ENCODE measurements at places on chromosomes 7 and 10.

GRCh38 chr10:78578929-78579328 is 489.8 kb upstream of the ZMIZ1 start:
- no peak for DNase-seq

DNA sequence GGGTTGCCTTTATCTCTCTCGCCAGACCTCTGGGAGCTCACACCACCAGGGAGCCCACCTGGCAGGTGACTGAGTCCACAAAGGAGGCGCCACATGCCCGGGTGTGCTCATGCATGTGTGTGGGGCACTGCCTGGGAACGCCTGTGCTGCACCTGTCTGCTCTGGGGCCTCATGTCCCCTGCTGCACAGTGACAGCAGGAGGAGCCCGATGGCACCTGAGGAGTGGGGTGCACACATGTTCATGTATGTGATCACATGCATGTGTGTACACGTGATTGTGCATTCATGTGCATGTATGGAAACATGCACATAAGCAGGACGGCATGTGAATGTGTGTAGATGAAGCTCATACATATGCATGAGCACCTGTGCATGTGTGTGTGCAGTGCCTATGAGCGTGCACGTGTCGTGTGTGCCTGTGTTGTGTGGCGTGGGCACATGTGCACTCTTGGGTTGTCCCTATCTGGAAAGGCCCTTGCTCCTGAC is 22.0 kb downstream of the YKT6 start:
- DNase-seq: no peak

DNA sequence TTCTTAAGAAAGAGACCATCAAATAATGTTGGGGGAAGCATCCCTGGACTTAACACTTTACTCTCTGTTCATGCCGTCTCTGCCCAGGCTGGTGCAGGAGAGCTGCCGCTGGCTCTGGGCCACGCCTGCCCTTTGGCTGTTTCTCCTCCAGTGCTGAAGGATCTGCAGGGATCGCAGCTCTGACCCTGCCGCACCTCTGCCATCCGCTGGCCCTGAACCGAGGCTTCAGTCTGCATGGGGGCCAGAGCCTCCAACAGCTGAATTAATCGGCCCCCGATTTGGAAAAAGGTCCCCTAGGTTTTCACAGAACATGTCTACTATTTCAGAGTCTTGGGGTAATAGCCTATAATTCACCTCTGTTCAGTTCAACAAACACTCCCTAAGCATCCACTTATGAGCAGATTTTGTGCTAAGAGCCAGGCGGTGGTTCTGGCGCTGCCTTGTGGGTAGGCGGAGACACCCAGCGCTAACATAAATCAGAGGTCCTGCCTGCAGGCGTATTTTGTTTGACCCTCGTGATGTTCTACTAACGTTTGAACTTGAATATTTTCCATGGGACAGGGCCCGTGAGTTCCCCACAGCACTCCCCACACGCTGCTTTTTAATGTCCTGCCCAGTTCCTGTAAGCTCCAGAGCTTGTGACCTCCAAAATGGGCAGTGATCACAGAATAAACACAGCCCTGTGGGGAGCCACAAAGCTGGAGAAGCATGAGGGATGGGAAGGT is 99.0 kb downstream of the DYNC2I1 start:
- DNase-seq: no peak

GRCh38 chr10:126394948-126395347 is 6.7 kb upstream of the ADAM12 start:
- no peak for DNase-seq

- no peak for DNase-seq
Measured at GRCh38 chr10:77158666-77159065, 478.9 kb downstream of the KCNMA1 start.

GRCh38 chr7:80686576-80686975 is 48.1 kb downstream of the CD36 start:
- DNase-seq: no peak

- no peak for DNase-seq
Measured at GRCh38 chr10:133079836-133080682, 7.7 kb upstream of the ADGRA1 start.

- no peak for DNase-seq
Measured at GRCh38 chr7:135459951-135460567, 49.8 kb downstream of the CNOT4 start.

DNA sequence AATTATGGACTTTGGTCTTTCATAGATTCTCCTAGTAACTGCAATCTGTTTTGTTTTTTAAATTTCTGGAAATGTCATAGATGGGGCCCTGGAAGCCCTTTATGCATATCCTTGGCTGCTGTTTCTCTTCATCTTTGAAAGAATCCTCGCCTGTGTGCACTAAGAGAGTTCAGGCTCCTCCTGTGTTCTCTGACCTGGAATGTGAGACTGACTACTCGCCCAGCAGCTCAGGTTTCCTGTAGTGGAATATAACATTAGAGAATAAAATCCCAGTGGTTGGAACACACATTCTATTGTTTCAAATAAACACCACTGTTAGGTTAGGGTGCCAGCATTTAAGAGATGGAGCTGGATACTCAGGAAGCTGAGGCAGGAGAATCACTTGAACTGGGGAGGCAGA is 56.3 kb downstream of the WDFY4 start:
- no peak for DNase-seq

DNA sequence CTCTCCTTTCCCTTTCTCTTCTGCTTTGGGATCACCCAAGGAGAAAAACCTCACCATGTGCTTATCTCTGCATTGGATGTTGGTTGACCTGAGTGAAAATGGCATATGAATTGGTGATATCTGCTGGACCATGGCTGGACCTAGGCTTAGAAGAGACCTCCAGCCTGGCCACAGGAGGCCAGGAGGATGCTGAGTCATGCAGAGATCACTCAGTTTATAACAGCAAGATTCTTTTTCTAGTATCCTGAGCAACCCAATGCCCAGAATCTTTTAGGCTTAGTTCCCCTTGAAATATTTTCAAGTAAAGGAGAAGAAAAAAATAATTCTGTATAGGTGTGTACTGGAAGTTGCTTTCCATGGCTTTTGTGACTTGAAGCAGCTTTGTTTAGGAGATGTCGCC is 236.3 kb downstream of the KLF6 start:
- no peak for DNase-seq

- no peak for DNase-seq
Measured at GRCh38 chr10:58796242-58796641, 283.6 kb downstream of the BICC1 start.

DNA sequence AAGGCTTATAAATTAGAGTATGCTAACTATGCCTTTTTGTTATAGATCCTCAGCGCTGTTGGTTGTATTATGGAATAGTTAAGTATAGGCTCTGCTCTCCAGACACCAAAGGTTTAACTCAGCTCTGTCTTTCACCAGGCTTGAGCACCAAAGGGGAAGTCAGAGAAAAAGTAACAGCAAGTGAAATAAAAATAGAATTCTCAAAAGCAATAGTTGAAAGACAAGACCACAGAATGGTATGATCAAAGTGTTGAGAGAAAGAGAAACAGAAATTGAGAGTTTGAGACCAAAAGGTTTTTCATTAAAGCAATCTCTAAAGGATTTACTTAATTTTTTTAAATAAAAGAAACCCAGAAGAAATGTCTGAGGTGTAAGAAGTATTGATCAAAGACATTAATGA is 529.8 kb upstream of the C7orf33 start:
- no peak for DNase-seq

GRCh38 chr7:139340808-139341057 is 404 bp upstream of the FMC1 start:
- DNase-seq: no peak

- no peak for DNase-seq
Measured at GRCh38 chr10:120530699-120531098, 73.7 kb downstream of the PLPP4 start.

GRCh38 chr7:68015122-68015977 is 1018.7 kb downstream of the TYW1 start:
- no peak for DNase-seq

DNA sequence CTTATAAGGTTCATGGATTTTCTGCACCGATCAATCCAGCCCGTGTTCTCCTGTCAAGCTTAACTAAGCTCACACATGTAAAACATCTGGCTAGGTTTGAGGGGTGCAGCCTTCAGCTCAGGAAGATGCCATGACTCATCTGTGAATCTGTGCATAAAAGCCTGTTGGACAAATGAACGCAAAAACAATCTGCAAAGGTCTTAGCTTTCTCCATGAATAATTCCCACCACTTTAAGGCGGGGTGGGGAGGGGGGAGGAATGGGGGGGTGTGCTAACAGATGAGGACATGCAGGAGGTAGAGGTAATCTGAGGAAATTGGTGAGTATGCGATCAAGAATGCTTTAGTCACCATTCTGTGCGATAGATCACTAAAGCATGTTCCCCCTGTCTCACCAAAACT is 4.8 kb downstream of the DOCK4 start:
- no peak for DNase-seq

- no peak for DNase-seq
Measured at GRCh38 chr7:100477871-100478267, 1.1 kb downstream of the TSC22D4 start.

- no peak for DNase-seq
Measured at GRCh38 chr10:48594803-48595538, 9.9 kb downstream of the ARHGAP22 start.

- DNase-seq: no peak
Measured at GRCh38 chr7:94324380-94325121, 70.1 kb upstream of the COL1A2 start.

DNA sequence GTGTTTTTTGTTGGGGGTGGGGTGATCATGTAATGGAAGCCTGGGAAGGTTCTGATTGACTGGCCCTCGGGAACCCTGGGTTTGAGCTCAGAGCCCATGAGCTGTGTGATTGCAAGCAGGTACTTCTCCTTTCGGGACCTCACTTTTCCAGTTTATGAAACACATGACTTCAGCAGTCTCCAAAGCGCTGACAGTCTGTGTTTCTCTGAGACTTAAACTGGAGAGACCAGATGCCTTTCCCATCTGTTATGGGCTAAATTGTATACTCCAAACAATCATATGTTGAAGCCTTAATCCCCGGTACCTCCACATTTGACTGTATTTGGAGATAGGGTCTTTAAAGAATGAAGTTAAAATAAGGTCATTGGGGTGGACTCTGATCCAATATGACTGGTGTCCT is 493.6 kb downstream of the GALNT17 start:
- no peak for DNase-seq

DNA sequence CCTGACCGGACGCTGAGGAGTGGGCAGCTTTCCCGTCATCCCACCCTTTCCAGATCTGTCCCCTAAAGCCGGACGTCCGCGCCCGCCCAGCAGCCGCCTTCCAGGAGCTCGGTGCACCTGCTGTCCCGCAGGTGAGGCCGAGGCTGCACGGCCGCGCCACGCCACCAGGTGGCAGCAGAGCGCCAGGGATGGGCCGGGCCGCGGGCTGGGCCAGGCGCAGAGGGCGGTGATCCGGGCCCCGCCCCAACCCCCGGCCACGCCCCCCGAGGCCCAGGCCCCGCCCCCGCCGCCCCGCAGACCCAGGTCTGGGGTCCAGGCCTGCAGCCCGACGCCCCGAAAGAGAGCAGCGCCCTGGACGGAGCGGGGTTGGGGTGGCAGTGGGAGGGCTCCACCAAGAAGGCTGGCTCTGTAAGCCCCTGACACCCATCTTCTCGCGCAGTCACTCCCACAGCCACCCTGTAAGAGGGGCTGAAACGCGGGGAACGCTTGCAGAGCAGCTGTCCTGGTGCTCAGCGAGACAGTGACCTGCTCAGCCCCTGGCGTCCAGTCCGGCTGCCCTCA is 32.2 kb downstream of the FOXL3 start:
- peak; percentile 32 for DNase-seq

- DNase-seq: no peak
Measured at GRCh38 chr7:113799896-113800295, 118.9 kb downstream of the PPP1R3A start.

DNA sequence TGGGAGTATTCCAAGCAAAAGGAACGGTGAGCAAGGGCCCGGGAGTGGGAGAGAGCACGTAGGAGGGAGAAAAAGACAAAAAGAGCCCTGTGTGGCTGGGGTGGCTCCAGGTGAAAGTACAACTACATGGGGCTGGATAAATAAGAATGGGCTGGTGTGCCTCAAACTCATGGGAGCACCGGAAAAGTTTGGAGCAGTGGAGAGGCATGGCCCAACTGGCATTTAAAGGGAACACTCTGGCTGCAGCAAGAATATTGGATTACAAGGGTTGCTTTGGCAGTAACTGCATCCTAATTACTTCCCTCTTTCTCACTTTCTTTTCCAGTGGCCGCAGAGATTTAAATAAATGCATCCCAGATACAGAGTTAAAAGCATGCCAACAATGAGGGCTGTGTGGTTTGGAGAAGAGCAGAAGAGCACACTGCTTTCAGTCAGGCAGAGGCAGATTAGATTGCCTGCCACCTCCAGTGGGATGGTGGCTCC is 39.1 kb upstream of the HERPUD2 start:
- no peak for DNase-seq

DNA sequence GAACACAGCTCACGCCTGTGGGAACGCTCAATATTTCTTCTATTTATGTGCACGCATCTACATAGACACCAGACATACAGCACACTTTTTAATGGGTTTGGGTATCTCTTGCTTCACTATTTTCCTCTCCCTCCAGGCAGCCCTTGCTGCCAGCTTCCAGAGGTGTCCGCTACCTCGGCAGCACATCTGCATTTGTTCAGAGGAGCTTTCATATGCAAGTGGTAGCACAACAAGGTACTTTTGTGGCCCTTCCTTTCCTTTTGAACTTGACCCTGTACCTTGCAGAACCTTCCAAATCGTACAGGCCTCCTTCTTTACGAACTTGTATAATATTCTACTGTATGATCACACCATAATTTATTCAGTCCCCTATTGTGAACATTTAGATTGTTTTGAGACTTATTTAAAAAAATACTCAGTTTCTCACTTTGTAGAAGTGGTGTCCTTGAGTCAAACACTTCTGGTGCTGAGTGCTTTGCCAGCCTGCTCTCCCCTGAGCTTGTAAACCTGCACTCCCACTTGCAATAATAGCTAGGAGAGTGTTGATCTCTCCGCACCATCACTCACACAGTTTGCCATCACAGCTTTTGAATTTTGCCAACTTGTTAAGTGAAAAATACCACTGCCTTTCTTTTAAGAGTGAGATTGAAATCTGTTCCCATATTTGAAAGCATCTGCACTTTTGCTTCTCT is 106.0 kb upstream of the ZNF32 start:
- no peak for DNase-seq

DNA sequence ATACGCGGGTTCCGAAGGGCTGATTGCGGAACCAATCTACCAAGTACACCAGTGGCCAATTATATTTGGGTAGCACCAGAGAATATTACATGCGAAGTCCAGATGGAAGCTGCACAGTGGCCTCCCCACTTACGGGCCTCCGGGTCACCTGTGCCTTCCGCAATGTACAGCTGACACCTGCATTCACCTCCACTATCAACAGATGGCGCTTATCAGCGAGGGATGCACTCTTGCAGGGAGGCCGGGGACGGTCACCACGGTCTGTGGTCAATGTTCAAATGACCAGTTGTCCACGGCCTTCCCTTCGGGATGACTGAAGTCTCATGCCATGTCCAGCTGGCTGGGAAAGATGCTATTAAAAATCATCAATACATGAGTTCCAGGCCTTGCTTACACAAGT is 47.6 kb downstream of the SLIT1 start:
- no peak for DNase-seq

Data from caudate nucleus (tissue), 63 donors.